Activated naive CD8-positive, alpha-beta T cell treated with anti-CD3 and anti-CD28 coated beads, Interleukin-2, amount 10 ng/mL, durations not matched to agents 7 days and 5 days (primary cell): ENCODE measurements at places on chromosomes 7 and 10. TPM values are rescaled to one million over a fixed set of nuclear protein-coding genes. Genes with fewer than 3 reads are reported as not detected.

Gene MYH16
- not detected for total RNA-seq

Gene TSPAN13
- total RNA-seq, result 0.42 TPM

Gene PRPS1L1
- not detected for total RNA-seq

DNA sequence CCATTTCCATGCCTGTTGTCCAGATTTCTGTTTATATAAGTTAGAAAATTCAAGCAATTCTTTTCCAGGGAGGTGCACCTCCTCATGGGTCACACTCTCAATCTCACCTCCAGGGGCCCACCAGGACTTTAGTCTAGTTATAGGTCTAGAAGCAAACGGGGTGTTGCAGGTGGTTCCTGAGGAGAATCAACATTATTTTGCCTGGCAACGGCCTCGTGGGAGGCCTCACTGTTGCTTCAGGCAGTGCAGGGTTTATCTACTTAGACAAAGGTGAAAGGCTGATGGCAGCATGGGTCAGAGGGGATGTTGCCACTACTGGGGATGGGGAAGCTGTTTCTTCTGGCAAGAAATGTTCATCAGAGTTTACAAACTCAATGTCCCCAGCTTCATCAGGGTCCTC, 56.7 kb upstream of the LRRC18 start:
- no peak for DNase-seq
- peaks cover 12% of the 10 kb centered on the region for H3K27me3 ChIP-seq
- H3K27ac ChIP-seq, result no peak overlapping the region
- H3K4me3 ChIP-seq, result no peak overlapping the region

- peak overlapping the region; percentile 94 for H3K27ac ChIP-seq
- peaks cover 46% of the 10 kb centered on the region for H3K4me1 ChIP-seq
- H3K4me3 ChIP-seq, result peak overlapping the region; percentile 91
- H3K27me3 ChIP-seq, result no peaks in the 10 kb centered on the region
These were observed 1.1 kb downstream of the VIM start for GRCh38 chr10:17229016-17229716.

DNA sequence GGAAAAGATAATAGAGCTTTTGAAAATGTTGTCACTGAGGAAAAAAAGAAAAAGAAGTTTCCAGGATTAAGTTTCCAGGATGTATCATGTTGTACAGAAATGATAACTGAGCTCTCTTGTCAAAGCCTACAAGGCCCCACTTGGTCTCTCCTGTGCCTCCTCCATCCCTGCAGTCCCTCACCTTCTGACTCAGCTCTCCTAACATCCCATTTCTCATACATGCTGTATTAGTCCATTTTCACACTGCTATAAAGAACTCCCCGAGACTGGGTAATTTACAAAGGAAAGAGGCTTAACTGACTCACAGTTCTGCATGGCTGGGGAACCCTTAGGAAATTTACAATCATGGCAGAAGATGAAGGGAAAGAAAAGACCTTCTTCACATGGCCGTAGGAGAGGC, 3.8 kb upstream of the DGKI start:
- no peak for DNase-seq
- peaks cover 42% of the 10 kb centered on the region for H3K27me3 ChIP-seq
- no peak overlapping the region for H3K4me3 ChIP-seq
- no peaks in the 10 kb centered on the region for H3K4me1 ChIP-seq
- H3K36me3 ChIP-seq, result no peaks in the 10 kb centered on the region
